Activated CD8-positive, alpha-beta memory T cell treated with anti-CD3 and anti-CD28 coated beads for 4 hours (primary cell): ENCODE measurements at places on chromosomes 4 and X.

DNA sequence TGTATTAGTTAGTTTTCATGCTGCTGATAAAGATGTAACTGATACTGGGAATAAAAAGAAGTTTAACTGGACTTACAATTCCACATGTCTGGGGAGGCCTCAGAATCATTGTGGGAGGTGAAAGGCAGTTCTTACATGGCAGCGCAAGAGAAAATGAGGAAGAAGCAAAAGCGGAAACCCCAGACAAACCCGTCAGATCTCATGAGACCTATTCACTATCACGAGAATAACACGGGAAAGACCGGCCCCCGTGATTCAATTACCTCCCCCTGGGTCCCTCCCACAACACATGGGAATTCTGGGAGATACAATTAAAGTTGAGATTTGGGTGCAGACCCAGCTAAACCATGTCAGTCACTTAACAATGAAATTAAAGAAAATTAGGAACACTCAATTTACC, 499.1 kb downstream of the FSTL5 start:
- no peak for DNase-seq

DNA sequence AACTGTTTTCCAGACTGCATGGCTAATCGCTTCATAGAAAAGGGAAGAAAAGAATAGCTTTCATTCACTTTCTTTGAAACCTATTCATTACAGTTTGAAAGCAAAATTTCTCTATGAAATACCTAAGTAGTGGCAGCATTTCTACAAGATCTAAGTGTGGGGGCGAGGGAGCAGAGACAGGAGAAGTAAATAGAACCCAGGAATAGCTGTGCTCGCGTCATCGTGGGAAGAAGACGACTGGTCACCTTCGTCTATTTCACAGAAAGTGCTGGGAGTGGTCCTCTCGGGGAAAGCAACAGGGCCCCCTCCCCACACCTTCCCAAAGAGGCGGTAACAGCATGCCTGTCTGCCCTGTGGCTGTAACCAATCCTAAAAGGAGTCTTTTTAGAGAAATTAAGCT, 169.9 kb upstream of the NOCT start:
- no peak for DNase-seq

DNA sequence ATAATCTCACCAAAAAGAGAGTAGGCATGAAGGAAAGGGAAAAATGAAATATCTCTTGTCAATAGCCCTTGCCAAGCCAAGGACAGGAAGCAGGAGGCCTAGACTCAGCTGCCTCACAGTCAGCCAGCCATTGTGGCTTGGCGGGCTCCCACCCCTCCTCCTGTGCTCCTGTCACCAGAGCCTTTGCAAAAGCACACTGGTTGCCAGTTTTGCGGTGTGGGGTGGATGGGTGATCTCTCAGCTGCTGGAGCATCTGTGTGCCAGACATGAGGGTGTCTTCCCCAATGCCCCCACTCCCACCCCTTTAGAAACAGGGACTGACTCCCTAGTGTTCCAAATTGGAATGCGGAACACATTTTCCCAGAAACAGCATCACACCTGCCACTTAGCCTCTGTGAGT, 26.1 kb downstream of the ARHGEF6 start:
- DNase-seq: no peak

- DNase-seq: no peak
These were observed 426.3 kb downstream of the GPM6A start for GRCh38 chr4:175385797-175386196.

GRCh38 chr4:139629436-139630125, 36.0 kb upstream of the MGST2 start:
- DNase-seq: no peak

DNA sequence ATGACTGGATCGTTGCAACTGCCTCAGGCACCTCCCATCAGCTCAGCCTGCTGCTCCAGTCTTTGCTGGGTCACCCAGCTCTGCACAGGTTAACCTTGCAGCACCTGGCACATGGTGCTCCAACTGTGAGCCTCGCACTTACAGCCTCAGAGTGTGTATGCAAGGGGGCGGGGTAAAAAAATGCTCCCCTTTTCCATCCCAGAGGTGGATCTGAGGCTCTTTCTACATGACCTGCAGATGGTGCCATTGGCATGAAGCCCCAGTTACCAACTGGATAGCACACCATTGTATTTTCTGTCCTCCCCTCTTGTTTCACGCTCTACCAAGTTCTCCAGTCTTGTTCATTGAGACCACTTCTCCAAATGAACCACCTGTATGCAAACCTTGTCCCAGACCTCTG, 46.2 kb upstream of the TRPC3 start:
- DNase-seq: no peak

DNA sequence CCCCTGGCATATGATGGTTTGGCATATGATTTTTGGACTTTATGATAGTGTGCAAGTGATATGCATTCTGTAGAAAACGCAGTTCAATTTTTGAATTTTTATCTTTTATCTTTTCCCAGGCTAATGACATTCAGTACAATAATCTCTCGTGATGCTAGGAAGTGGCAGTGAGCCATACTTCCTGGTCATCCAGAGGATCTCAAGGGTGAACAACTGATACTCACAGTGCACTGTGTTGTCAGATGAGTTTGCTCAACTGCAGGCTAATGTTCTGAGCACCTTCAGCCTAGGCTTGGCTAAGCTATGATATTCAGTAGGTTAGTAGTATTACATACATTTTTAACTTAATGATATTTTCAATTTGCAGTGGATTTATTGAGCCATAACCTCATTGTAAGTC, 405.3 kb downstream of the PCDH7 start:
- DNase-seq: no peak

- no peak for DNase-seq
These were observed 72.0 kb upstream of the DHRSX start for GRCh38 chrX:2572740-2573139.

DNA sequence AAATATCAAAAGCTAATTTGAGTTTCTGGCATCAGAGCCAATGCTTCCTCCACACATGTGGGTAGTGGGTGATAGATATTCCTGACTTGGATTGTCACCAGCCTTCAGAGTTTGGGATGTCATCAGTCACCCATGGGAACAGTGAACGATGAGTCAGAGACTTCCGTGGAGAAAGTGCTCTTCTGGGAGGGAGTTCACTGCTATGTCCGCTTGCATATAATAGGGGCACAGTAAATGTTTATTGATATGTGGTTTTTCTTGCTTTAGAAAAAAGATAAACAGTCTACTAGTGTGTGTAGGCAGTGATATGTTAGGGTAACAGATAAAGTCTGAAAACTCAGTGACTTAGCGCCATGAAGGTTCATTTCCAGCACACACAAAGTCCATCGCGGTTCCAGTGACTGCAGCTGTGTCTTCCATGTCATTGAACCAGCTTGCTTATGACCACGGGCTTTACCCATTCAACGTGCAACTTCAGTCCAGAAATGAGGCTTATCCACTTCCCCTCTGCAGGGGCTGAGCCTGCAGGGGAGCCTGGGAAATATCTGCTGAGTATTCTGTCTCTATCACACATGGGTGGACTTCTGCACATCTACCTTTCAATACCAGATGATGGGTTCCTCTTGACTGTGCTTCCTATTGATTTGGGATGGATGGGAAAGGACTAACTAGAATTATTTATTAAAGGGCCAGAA, 87.7 kb upstream of the WWC2 start:
- DNase-seq: no peak

GRCh38 chr4:1573830-1574459, 110.2 kb downstream of the FAM53A start:
- no peak for DNase-seq

DNA sequence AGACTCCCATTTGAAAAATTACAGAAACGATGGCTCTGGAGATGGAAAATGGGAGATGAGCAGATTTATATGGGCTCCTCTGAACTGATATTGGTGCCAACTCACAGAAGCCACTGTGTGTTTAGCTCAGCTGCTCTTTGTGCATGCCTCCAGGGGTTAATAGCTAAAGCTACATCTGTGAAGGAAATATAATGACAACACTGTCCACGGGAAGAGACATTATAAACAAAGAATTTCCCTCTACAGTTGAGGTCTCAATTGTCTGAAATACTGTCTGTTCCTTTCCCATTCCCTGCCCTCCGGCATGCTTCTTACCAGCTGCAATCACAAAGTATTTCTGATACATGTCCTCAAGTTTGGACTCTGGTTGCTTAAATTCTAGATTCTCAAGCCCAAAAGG, 40.4 kb downstream of the PPA2 start:
- DNase-seq: no peak

GRCh38 chr4:36485885-36486284, 204.5 kb downstream of the DTHD1 start:
- DNase-seq: no peak

DNA sequence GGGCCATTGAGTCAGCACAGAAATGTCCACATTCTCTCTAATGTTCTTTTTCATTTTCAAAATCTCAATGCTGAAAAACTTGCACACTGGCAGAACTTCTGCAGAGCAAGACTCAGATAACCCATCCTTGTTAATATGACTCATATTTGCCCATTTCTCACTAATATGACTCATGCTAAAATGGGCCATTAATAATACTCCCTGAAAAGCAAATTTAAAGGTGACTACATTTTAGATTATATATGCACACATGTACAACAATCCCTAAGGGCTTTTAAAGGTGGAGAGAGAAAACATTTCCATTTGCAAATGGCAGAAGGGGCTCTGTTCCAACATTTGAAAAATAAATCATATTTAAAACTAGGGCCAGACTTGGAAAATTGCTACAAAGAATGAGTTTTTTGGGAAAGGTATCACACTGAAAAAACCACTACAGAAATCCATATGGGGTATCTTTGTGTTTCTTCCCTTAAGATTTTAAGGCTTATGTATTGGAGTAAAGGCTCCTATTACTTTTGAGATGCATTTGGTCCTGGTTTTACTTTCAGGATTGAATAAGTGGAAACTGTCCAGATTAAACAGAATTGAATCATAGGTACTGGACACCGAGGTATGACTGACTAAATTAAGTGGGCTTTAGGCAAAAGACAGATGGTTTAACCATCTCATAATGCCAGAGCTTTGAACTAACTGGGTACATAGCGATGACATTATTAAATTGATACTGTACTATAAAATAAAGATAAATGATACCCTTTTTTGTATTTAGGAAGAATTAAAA, 30.0 kb downstream of the TLR2 start:
- DNase-seq: no peak

DNA sequence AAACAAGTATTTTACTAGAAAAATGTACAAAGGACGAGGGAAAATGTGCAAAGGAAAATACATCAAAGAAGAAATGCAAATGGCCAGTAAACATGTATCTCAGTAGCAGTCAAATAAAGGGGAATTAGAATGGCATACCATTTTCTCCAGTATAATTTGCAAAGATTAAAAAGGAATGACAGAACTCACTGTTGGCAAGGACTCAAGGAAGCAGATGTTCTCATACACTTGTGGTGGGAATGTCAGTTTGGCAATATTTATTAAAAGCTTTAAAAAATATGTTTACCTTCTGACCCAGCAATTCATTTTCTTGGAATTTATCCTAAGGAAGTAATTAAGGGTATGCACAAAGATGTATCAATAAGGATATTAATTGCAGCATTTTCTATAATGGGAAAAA, 7.6 kb downstream of the CLCN5 start:
- DNase-seq: no peak
